Cortex of kidney (tissue), 1 donor: ENCODE measurements at places on chromosomes 2 and 18.

DNA sequence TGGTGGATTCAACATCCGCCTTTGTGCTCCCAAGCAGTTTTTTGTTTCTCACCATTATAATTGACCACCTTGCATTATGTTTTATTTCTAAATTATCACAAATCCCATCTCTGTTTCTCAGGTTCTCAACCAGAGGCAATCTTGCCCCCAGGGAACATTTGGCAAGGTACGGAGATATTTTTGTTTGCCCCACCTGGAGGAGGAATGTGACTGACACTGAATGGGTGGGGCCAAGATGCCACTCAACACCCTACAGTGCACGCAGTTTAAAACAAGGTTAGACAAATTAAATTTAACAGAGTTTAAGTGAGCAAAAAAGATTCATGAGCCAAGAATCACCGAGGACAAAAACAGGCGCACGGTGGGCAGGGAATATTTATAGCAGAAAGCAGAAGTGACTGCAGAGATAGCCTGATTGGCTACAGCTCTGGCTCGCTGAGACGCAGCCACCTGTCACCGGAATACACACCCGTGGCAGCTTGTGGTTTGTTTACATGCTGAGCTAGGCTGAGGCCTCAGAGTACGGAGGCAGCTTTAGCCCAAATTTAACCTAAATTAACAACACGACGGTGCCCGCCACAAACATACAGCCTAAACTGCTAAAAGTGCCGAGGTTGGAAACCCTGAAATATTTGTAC, 150.0 kb upstream of the ALKAL2 start:
- no peak for DNase-seq

DNA sequence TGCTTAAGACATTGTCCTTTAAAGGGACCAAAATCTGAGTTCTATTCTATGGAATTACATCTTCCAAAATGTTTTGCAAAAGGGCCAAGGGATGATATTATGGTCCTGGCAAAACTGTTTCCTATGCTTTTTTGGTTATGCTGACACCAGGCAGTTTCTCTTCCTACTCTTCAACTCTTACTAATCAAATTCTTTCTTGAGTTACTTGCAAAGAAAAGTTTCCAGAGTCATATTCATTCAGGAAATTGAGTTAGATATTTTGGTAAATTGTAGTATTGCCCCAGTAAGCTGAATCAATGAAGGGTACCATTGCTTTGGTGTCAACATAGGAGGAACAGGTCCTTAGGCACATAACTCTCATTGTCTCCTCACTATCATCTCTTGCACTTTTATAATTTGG, 118.8 kb downstream of the DPP4 start:
- DNase-seq, result no peak

DNA sequence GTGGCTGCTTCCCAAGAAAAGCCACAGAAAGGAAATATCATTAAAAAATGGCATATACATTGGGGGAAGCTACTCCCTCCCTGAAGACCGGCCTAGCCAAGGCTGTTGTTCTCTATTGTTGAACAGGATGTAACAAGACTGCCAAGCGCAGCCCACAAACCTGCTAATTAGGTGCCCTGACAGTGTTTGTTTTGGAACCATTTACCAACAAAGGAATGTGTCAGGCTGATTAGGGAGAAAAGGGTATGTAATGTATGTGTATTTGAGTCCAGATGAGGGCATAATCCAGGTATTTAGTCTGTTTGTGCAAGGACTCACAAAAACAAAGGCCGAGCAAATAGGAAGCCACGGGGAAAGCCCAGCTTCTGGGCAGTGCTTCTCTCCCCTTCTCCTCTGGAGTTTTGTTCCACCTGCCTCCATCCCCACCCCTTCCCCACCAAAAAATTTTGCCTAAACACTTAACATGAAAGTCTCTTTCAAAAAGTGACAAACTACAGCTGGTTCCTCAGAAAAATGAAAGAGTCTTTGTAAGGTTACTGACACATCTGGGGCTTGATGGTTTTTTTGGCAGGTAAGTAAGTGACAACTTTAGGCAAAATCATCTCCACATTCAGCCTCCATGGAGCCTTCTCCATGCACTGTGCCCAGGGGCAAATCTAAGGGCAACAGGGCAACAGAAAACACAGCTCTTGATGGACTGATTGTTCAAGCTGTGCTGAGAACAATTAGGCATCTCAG, 78.3 kb upstream of the FZD5 start:
- no peak for DNase-seq

- DNase-seq, result no peak
Measured at GRCh38 chr2:61268249-61268648, 106.3 kb downstream of the C2orf74 start.

DNA sequence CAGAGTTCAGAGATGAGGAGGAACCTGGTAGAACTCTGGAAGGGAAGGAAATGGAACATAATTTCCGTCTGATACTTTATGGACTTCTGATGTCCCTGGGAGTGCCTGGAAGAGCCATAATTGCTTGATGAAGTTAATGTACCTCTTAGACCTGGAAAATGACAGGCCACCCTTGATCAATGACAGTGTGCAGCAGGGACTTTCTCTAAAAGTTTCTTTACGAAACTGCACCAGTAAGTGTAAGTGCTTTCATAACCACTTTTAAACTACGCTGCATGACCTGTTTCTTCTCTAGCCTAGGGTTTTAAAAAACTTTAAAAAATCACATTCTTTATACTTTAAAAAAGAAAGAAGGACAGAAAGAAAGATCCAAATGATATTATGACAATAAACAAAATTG, 164.5 kb downstream of the LPIN1 start:
- DNase-seq, result no peak

GRCh38 chr2:241184901-241185300, 3.6 kb upstream of the ANO7 start:
- DNase-seq, result no peak

DNA sequence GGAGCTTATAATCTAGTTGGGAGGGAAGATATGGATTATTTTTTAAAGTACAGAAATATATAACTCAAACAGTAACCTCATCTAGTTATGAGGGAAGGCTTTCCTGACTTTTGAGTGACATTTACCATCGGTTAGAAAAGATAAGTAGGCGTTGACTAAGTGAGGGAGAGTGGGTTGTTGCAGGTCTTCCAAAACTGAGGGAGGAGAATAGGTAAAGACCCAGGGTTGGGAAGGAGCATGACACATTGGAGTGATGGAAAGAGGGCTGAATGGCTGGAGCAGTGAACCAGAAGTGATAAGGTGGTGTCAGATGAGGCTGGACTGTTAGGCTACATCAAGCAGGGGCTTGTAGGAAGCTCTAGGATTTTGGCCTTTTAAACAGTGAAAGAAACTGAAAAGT, 10.6 kb upstream of the NUP35 start:
- no peak for DNase-seq

DNA sequence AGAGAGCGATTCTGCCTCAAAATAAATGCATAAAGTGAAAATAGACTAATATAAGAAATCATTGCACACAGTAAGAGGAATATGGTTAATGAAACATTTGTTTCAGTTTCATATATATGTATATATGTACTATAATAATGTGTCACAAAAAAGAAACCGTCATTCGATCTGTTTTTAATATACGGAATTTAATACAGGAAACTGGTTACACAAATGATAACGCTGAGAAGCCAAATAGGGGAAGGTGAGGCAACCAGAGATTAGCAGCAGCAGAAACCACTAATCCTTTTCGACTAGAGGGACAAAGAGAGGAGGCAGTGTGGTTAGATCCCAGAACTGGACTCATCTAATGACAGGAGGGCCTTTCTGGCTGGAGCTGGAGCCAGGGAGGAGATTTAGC, 64.2 kb upstream of the GREB1L start:
- no peak for DNase-seq

- no peak for DNase-seq
Measured at GRCh38 chr18:62347089-62347506, 22.0 kb downstream of the TNFRSF11A start.

GRCh38 chr2:12116228-12116750, 369.9 kb downstream of the LPIN1 start:
- no peak for DNase-seq

- DNase-seq, result no peak
Measured at GRCh38 chr18:59661891-59662701, 35.1 kb downstream of the CCBE1 start.

GRCh38 chr2:200021449-200022114, 66.2 kb downstream of the MAIP1 start:
- no peak for DNase-seq

DNA sequence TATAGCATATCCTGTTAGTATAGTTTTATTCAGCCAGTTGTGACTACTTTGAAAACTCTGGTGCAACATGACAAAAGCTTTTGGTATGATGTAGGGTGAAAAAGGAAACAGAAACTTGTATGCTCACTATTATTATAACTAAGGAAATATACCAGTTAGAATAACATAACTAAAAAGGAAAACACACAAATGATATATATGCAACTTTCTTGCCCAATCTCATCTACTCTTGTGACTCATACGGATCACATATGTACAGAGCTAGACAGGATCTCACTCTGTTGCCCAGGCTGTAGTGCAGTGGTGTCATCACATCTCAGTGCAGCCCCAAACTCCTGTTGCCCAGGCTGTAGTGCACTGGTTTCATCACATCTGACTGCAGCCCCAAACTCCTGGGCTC, 12.4 kb upstream of the TLK1 start:
- no peak for DNase-seq

DNA sequence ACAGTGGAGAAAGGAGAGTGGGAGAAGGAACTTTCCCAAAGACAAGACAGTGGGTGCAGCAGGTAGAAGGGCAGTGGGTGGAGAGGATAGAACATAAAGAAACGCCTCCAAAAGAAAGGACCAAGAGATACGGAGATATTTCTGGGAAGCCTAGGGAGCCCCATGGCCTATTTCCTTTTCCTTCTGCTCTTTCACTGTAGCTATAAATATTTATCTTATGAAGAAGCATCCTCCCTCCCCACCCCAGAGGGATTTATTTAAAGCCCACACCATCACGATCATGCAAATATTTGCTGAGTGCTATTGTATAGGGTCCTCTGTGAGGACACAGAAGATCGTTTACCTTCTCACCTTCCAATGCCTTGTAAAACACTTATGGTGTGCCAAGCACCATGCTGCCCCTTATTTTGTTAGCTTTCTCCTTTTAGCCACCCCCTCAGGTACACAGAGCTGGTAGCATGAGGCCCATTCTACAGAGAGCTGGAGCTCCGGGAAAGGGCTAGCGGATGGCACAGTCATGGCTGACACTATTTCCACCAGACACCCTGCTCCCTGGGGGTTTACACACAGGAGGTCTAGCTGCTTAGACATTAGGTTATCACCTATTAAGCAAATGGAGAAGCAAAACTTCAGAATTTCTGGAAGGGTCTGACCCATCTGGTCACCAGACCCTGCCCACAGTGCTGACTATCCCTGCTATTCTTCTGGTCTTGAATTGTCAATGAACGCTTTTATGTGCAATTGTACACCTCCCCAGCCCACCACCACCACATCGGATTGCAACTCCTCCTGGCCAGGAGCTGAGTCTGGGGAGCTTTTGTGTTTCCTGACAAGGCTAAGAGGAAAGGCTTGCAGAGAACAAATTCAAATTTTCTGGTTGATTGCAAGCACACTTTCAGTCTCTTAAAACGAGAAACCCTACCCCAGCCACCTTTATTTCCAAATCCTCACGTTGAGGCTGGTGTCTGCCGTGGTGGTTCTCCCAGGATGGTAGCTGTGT, 91.8 kb upstream of the KLF7 start:
- DNase-seq, result no peak

DNA sequence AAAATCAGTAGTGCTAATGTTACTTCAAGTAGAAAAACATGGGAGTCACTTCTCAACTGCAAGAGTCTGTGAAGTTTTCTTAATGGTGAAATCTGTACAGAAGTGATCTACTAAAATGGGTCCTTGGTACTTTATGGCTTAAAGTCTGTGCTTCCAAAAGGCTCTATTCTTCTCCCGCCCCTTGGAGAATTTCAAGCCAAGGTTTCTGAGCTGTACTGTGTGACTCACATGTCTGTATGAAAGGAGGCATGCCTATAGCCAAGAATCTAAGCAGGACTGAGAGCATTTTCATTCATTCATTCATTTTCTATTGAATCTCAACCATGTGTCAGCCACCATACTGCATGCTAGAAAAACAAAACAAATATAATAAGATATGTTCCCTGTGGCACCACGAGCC, 19.8 kb upstream of the DDX18 start:
- no peak for DNase-seq

DNA sequence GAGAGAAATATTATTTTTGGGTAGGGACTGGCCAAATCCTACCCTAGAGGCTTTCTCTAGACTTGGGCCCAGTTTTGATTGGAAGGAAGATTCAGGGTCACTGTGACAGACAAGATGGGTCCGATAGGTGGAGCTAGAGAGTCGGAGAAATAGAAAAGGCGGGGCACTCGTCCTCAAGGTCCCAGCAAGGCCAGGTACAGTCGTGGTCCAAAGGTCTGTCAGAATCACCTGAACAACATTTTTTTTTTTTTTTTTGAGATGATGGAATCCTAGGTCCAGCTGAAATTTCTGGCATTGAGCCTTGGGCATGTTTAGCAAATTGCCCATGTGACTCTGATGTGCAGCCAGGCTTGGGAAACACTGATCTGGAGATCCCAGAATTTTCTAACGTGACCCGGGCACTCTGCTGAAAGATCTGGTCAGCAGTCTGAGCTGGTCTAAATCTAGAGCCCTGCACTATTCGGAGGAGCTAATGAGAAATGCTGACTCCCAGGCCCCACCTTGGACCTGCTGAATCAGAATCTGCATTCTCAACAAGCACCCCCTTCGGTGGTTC, 23.0 kb upstream of the NTSR2 start:
- DNase-seq, result no peak

GRCh38 chr2:19671311-19671710, 230.5 kb downstream of the TTC32 start:
- DNase-seq, result no peak

- no peak for DNase-seq
Measured at GRCh38 chr18:62105376-62105775, 81.5 kb downstream of the PIGN start.

DNA sequence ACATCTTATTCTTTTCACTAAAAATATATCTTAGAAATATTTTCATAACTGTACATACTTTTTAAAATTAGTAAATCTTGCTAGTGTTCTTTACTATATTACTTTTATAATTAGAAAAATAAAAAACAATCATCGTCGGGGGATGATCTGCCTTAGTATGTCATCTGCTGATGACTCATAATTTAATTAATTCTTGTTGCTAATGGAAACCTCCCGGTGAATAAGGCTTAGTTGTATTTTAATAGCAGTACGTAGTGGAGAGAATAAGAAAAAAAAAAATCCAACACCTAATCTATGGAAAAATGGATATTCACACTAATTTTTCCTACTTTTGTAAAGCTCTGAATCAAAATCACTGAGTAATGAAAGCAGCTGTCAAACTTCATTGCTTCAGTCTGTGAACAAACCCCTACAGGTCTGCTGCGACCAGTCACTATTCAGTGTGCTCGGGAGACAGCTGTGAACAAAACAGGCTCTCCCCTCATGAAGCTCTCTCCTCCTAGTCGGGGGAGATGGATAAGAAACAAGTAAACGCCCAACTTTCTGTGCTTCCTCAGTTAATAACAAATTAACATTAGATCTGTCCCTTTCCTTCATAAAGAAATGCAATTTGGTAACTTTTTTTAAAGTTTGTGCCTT, 97.4 kb upstream of the UPP2 start:
- DNase-seq, result no peak
